ENCODE measurements at places on chromosomes 2 and 18.

DNA sequence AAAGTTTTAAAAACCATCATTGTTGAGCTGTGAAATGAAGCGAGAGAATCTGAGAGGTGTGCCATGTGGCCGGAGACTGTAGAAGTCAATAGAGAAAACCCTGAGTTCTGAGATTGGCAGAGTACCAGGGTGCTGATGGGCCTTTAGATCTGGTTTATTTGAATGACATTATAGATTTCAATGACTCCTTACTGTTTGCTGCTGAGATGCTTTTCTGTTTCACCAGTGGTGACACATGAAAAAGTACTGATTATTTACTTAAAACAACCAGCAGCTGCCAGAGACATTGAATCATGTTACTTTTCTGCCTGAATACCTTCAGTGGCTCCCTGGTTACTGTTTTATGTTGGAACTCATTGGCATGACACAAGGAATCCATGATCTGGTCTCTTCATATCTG lies 602.7 kb upstream of the ZNF804A start:
- no peak for DNase-seq

DNA sequence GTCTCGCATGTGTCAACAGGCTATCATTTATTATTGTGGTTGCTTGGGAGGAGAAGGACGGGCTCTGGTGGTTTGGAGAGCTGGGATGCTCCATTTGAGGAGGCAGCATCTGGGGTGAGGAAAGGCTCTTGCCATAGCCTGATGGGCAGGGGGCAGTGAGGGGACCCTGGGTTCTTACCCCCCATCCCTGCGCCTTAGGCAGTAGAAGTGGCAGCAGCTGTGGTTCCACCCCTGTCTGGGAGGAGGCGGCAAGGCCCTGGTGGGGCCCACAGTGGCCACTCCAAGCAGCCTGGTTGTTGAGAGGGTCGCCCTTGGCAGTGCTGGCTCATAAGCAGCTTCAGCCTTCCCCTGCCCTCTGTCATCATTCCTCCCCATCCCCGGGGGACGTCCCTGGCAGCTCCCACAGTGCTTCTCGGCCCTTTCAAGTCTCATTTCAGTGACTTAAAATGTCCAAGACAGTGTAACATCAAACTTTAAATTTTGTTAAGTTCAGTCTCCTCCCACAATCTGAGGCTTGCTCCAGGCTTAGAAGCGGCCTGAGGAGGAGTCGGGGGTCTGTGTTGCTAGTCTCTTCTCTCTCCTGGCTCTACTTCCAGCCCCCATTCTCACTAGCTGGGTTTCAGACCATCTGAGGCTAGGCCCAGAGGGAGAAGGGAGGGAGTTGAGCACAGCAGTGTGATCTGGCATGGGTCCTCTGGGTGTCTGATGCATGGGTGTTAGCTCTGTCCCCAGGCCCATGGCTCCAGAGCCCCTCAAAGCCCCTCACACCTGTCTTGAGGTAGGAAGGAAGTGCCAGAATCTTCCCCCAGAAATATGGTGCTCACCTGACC lies 34.9 kb upstream of the PTPN4 start:
- no peak for DNase-seq

- no peak for DNase-seq
Observed at GRCh38 chr18:48850822-48851598, 99.8 kb downstream of the SMAD7 start.

DNA sequence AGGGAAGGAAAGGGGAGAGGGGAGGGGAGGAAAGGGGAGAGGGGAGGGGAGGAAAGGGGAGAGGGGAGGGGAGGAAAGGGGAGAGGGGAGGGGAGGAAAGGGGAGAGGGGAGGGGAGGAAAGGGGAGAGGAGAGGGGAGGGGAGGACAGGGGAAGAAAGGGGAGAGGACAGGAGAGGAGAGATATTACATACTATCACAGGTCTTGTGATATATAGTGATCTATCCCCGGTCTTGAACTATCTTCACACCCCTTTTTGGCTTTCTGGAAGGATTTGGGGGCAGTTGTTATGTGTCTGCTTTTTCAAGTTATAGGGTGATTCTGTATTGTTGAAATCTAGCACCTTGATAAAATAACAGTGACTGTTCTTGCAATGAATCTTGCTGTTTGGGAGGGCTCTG lies 92.1 kb upstream of the ID2 start:
- no peak for DNase-seq

- no peak for DNase-seq
Observed at GRCh38 chr2:200625958-200626363, 40.1 kb downstream of the AOX1 start.

Measured in activated T-helper 9 cell treated with anti-CD3 and anti-CD28 coated beads, Interleukin-2, amount 50 U/mL, for 16 hours (primary cell).